ENCODE measurements at places on chromosomes 11 and 22. TPM values are rescaled to one million over a fixed set of nuclear protein-coding genes. Genes with fewer than 3 reads are reported as not detected.

Gene GAL
- total RNA-seq: not detected

DNA sequence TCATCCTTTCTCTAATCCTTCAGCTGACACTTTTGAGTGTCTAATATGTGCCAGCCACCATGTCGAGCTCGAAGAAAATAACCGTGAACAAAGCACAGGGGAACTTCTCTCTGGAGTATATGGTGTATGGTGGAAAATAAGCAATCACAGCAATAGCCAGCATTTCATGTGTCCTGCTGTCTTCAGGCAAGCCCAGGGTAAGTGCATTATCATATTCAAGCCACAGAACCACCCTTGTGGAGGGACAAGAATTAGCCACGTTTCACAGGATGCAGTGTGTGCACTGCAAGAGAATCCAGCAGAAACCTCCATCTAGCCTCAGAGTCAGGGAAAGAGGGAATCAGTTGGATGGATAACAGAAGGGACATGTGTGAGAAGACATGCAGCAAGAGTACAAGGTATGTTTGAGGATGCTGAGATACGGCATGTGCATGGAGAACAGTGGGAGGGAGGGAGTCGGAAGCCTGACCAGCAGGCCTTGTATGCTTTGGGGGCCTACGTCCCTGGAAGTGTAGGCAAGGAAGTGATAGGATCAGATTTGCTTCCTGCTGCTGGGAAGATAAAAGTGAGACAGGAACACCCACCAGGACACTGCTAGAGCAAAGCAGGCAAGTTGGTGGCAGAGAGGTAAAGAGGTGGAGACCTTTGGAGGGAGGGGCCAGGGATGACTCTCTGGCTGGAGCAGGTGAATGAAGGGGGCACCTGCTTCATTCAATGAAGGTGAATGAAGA is 14.7 kb upstream of the GNAZ start:
- no peak for DNase-seq

Gene BET1L
- total RNA-seq: 20.0 TPM

Gene C11orf91
- total RNA-seq: not detected

Gene FGF19
- not detected for total RNA-seq

Gene ADM2
- not detected for total RNA-seq

Gene MN1
- total RNA-seq: 6.3 TPM

- DNase-seq: no peak
These were observed 408.0 kb downstream of the SHANK2 start for GRCh38 chr11:70844387-70844786.

DNA sequence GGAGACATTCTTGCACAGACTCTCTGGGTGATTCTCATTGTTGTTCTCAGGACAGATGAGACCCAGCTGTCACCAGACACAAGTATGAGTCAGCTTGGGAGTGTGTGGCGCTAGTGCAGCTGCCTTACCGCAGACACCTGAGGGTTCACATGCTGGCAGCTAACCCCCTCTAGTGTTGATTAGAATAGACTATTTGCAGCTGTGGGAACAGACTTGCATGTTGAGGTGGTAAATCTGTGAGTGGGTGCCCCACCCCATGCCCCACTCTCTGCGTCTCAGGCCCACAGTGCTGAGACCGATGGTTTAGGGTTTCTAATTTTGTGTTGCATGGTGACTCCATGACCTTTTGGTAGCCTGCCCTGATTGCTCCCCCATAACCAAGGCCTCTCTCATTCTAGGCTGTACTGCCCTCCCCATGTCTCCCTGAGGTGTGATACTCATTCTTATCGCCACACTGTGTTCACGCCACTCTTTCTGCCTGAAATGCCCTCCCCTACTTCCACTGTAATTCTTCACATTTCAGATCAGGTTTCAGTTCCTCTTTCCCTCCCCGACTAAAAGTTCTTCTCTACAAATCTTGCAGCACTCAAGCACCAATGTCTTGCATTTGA is 73.7 kb upstream of the KIRREL3 start:
- no peak for DNase-seq

- no peak for DNase-seq
These were observed 1486.5 kb downstream of the TBC1D22A start for GRCh38 chr22:48248901-48249455.

GRCh38 chr11:74307434-74307833 is 4.0 kb downstream of the P4HA3 start:
- no peak for DNase-seq

Gene MYH9
- 138 TPM for total RNA-seq

- DNase-seq: no peak
These were observed 261.4 kb upstream of the POU2AF2 start for GRCh38 chr11:110984147-110984546.

DNA sequence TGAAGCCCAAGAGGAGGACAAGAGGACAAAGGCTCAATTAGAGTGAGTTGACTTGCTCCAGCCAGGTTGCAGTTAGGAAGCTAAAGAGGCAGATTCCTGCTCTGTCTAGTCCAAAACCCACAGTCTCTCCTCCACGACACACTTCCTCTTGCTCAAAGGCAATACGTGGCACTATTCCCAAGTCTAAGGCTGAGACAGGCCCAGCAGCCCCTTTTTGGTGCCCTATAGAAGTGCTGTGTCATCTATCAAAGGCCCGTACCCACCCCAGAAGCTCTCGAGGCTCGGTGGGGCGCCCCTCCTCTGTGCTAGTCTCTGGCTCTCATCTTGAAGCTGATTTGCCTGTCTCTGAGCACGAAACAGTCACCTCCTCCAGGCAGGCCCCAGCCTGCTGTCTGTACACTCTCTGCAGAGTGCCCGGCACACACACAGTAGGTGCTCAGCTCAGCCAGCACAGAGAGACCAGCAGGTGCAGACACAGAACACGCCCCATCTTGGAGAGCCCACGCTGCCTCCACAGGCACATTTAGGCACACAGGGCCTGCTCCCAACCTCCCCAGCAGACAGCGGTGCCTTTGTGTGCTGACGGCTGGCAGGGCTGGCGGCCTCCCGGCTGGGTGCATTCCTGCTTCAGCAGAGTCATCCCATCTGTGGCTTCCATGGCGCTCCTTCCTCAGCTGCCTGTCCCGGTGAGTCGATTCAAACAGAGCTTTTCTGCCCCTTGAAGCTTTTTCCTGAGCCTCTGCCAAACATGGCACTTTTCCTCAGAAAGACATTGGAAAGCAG is 52.8 kb downstream of the MYH9 start:
- DNase-seq: no peak

Gene ATP5MG
- total RNA-seq: 748 TPM

- DNase-seq: no peak
These were observed 1655.2 kb downstream of the LRRC4C start for GRCh38 chr11:39804271-39804670.

GRCh38 chr11:31690041-31690440 is 121.1 kb downstream of the PAX6 start:
- no peak for DNase-seq

Gene INTS4
- 19.6 TPM for total RNA-seq

GRCh38 chr11:122138744-122139594 is 23.0 kb upstream of the BLID start:
- no peak for DNase-seq

DNA sequence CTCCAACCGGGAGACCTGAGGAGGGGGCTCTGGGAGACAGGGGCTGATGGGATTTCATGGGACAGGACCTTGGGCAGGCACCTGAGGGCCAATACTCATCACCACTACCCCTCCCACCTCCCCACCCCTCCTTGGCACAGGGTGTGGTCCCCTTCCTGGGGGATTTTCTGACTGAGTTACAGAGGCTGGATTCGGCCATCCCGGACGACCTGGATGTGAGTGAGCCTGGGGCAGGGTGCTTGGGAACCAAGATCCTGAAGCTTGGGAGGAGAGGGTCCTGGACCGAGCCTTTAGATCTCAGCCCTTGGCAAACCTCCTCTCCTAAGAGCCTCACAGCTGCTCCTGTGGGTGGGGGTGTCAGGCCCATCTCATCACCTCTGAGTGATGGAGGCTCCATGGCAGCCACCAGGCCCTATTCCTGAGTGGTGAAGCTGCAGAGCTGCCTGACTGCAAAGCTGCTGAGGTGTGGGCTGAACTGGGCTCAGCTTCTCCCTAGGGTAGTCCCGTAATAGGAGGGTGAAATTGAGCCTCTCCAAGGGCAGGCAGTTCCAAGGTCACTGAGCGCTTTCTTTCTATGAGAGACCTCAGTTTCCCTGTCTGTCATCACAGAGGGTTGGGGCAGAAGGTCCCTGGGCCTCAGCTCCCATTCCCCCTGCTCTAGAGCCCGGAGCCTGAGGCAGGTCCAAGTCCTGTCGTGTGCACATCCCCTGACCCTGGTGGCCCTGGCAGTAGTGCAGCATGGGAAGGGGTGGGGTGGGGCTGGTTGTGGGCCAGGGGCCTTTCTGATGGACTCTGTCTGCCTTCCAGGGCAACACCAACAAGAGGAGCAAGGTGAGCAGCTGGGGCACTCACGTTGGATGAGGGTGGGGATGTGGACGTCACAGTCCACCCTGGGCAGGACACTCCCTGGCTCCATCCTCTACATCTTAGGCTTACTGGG is 6.5 kb downstream of the RGL4 start:
- no peak for DNase-seq
